ENCODE measurements at places on chromosomes 2 and 18.

GRCh38 chr2:133674433-133675331, 106.4 kb upstream of the NCKAP5 start:
- DNase-seq: no peak

GRCh38 chr2:30134582-30134981, 12.2 kb upstream of the YPEL5 start:
- DNase-seq: no peak

DNA sequence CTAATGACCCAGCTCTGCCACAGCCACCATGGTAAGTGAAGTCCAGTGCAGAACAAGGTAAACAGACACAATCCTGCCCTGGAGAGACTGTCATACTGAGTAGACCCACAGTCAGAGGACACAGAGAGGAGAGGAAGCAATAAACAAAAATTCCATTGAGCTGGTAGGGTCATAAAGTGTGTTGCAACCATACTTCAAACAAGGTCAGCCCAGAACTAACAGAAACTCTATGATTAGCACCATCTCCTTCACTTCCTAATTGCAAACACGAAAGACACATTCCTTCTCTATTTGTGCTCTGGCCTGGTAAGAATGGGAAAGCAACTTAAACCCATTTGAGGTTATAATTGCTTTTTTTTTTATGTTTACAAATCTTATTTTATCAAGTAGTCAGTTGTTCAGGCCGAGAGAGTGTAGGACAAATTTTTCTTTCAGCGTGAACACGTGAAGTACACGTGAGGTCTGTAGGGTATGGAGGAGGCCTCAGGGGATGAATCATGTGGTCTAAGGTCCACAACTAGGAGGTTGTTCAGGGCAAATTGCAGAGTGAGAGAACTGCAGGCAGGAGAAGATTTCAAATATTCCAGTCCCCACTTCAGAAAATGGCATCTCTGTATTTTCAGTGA, 71.4 kb upstream of the GLS start:
- DNase-seq: no peak

DNA sequence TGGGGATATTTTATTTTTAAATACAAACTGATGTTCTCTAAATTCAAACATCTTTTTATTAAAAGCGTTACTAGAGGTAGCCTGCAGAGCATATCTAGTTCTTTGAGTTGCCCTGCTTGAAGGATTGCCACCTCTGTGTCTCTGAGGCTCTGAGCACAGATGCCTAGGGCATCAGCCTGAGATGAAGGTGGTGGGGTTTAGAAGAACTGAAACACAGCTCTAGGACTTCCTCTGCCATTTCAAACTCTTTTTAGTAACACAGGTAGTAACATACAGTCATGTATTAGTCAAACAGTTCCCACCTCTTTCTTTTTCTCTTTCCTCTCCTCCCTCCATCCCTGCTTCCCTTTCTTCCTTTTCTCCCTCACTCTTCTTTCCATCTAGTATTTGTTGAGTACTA, 57.6 kb downstream of the TTC21B start:
- DNase-seq: no peak

- DNase-seq: no peak
Measured at GRCh38 chr2:142200062-142200461, 69.2 kb upstream of the LRP1B start.

DNA sequence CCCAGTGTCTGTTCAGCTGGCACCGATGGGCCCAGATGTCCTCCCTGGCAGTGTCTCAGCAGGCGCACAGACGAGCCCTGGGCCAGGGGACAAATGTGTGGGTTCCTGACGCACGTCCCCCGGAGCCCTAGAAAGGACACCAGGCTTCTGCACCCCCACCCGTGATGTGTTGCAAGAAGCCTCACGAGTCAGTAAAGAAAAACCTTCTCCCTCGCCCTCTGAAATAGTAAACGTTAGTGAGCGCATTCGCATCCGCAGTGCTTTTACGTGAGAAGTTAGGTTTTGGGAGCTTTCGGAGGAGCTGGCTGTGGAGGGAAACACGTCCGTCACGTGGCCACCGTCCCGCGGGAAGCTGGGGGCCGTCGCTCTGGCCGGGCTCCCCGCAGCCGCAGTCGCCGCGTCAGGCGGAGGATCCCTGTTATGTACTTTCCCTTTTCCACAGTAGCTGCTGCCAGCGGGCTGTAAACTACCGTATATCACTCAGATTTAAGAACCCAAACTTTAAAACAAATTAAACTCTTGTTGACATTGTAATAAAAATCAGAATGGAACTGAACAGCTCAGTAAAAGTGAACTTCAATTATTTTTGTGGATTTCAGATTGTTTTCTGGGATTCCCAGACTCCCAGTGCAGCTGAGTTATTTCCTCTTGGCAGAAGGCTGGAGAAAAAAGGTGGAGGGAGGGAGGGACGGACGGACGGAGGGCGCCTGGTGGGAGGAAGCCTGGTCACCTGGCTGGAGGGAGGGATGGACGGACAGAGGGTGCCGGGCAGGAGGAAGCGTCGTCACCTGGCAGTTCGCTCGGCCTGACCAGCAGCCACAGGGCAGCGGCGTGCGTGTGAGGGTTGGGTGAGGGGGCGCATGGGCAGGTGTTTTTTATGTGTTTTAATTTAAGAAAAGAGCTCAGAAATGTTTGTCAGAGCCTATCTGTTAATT, 112.1 kb downstream of the NFATC1 start:
- no peak for DNase-seq
